ENCODE measurements at places on chromosomes 7 and 10.
A peak's percentile ranks its signal among the peaks of the same experiment; 100 is the strongest.

GRCh38 chr10:79266084-79266483 is 81.2 kb upstream of the PPIF start:
- DNase-seq: no peak
- H3K27ac ChIP-seq: peak overlapping the region; percentile 95
- no peak overlapping the region for H3K4me3 ChIP-seq
- H3K4me1 ChIP-seq: peaks cover 40% of the 10 kb centered on the region

DNA sequence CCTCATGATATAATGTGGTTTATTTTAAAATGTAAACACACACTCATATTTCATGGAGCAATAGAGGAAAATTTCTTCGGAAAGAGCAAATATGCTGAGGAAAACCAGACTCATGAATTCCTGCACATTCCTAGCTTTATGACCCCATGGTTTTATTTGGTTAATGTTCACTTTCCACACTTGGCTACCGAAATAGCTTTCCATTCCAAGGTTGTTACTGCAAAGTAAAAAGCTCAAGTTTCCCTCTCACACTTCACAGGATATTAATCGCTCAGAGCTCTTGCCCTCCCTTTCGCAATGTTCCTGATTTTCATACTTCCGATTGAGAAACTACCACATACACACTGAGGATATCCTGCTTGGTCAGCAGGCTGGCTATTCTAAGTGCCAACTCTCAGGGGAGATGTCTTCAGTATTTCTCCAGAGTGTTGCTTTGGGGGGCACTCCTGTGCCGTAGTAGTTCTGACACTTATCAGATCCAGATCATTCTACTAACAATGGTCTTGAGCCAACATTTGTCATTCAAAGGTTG is 77.5 kb upstream of the STEAP1B start:
- no peak overlapping the region for H3K4me3 ChIP-seq
- peak overlapping the region; percentile 89 for H3K27ac ChIP-seq
- DNase-seq: peak; percentile 87
- peaks cover 7% of the 10 kb centered on the region for H3K4me1 ChIP-seq

GRCh38 chr7:106841896-106842390 is 23.1 kb upstream of the PIK3CG start:
- no peak overlapping the region for H3K27ac ChIP-seq
- H3K27me3 ChIP-seq: no peaks in the 10 kb centered on the region

DNA sequence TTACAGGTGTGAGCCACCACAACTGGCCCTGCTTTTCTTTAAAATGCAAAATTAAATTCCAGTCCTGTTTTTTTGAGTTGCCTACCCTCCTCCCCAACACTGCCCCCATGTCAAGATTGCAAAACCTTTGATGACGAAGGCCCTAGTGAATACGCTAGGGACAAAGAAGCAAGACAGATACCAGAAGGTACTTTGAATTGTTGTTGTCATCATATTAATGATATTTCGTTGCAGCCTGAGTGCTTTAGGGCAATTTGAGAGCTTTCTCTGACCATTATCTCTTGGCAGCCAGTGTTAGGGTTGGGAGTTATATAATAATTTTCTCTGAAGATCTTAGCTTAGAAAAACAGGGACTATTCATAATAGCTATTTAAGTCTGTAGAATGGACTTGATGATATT is 7.1 kb downstream of the CCSER2 start:
- no peak for DNase-seq
- no peaks in the 10 kb centered on the region for H3K4me1 ChIP-seq
- H3K4me3 ChIP-seq: no peak overlapping the region
- H3K27me3 ChIP-seq: no peaks in the 10 kb centered on the region

DNA sequence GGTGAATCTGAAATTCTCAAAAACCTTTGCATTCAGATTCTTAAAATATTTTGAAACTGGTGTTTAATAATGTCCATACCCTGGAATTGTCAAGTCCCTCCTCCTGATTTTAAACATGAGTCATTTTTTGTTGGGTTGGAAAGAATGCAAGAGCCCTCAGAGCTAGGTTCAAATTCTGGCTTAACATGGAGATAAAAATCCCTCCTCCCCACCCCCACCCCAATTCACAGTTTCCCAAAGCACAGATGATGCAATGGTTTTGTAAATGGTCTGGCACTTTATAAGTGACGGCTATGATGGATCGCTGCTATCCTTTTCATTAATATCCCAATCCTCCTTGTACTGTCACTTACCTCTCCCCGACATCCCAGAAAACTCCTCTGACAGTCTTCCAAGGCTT is 332.8 kb downstream of the PLXNA4 start:
- no peaks in the 10 kb centered on the region for H3K4me1 ChIP-seq
- no peak overlapping the region for H3K4me3 ChIP-seq
- peaks cover 7% of the 10 kb centered on the region for H3K36me3 ChIP-seq

DNA sequence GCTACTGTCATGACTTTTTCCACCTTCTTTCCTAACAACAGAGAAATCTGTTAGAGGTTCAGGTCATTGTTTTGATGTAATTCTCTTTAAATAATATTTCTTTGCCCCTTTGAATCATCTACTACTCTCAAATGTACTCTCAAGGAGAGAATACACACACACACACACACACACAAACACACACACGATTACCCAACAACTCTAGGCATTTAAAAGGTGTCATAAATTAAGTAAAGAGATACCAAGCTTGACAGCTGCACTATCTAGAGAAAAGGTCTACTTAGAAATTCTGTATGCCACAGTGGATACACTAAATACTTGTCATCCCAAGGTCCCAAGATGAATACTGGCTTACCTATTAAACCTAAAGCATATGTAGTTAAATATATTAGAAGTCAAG is 4.8 kb downstream of the PANK1 start:
- H3K27ac ChIP-seq: no peak overlapping the region
- DNase-seq: no peak
- no peaks in the 10 kb centered on the region for H3K4me1 ChIP-seq
- no peaks in the 10 kb centered on the region for H3K27me3 ChIP-seq

DNA sequence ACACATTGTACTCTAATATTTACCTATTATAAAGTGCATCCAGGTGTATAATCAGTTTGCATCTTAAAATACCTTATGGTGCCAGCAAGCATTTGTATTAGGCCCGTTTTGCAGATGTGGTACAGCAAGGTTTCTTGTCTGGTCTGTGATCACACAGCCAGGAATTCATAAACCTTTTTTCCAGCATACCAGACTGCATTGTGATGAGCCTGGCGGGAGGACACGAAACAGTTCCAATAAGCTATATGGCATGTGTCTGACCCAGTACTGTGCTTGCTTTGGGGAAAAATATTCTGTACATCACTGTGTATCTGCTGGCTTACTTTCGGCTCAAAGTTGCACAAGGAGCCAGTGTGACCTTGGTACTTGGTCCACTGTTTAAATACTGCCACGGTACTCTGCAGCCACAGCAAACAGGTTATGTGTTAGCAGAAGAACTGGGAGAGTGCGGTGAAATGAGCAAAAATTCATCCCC is 36.3 kb downstream of the CHN2 start:
- no peaks in the 10 kb centered on the region for H3K27me3 ChIP-seq
- no peaks in the 10 kb centered on the region for H3K36me3 ChIP-seq

DNA sequence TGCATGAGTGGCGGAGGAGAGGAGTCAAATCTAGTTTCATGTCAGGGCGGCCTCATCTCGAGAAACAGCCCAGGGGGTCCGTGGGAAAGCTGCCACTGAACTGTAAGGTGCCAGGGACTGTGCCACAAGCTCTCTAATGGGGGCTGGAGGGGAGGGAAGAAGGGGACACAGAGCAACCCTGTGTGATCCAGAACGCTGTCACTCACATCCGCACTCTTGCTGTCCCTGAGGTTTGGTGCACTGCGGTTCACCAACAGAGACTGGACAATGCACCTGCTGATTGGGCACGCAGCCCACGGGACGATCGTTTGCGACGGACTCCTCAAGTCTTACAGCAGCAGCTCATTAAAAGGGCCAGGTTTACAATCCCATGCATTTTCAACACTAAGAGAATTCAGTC is 47.7 kb downstream of the AMZ1 start:
- no peaks in the 10 kb centered on the region for H3K36me3 ChIP-seq
- H3K4me3 ChIP-seq: no peak overlapping the region
- DNase-seq: peak; percentile 47

DNA sequence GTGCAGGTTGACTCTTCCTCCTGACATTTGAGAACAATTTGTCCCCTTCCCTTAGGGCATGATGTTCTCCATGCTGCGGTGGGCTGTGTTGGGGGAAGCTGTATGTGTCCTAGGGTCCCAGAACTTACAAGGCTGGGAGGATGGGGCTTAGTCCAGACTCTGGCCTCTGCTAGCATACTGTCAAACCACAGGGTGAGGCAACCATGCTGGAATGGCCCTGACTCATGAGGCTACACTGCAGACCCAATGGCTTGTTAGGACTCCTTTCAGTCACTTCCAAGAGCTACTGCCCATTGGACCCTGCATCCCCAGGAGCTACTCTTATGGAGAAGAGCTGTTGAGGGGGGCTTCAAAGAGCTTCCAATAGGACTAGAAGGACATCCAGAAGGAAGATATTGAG is 20.1 kb upstream of the FAM170B start:
- H3K4me1 ChIP-seq: no peaks in the 10 kb centered on the region
- no peaks in the 10 kb centered on the region for H3K36me3 ChIP-seq
- no peaks in the 10 kb centered on the region for H3K27me3 ChIP-seq
- peak; percentile 50 for DNase-seq

- H3K36me3 ChIP-seq: no peaks in the 10 kb centered on the region
- DNase-seq: no peak
- H3K27ac ChIP-seq: no peak overlapping the region
- H3K4me3 ChIP-seq: no peak overlapping the region
- H3K27me3 ChIP-seq: no peaks in the 10 kb centered on the region
These were observed 79.8 kb upstream of the PDE1C start for GRCh38 chr7:32150039-32150438.

DNA sequence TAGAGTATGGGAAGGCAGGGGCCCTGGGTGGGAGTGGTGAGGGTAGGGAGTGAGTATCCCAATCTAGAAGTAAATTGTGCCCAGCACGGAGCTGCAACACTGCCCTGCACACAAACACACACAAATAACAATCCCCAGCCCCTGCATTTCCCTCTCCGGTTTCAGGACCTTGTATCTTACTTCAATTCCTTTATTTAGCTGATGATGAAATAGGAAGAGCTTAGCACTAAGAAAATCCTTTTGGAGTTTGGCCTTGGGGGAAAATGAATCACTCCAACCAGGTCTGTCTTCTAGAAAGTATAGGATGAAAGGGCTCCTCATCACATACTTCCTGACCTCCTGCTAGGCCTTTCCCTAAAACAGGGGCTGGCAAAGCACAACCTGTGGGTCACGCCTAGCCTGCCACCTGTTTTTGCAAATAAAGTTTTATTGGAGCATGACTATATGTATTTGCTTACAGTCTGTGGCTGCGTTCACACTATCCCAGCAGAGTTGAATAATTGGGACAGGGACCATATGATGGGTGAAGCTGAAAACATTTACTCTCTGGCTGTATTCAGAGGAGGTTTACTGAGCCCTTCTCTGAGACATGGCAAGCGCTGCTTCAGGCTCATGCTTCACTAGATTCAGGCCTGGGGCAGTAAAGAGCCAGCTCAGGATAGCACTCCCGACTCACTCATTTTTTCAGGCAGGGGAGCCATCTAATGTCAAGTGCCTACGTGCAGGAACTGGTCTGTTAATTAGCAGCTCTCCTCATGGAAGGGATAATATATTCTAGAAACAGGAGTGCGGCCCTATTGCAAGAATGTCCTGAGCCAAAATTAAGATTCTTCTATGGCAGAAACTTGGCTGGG is 111.0 kb downstream of the EGFR start:
- H3K4me1 ChIP-seq: peaks cover 75% of the 10 kb centered on the region
- H3K27ac ChIP-seq: peak overlapping the region; percentile 89
- H3K27me3 ChIP-seq: no peaks in the 10 kb centered on the region
- peak overlapping the region; percentile 7 for H3K4me3 ChIP-seq

GRCh38 chr10:126433351-126433750 is 45.1 kb upstream of the ADAM12 start:
- DNase-seq: no peak
- no peaks in the 10 kb centered on the region for H3K36me3 ChIP-seq
- no peak overlapping the region for H3K4me3 ChIP-seq

Measured in ascending aorta (tissue), 2 donors.